ENCODE measurements at places on chromosomes 5 and 9.
A peak's percentile ranks its signal among the peaks of the same experiment; 100 is the strongest.

DNA sequence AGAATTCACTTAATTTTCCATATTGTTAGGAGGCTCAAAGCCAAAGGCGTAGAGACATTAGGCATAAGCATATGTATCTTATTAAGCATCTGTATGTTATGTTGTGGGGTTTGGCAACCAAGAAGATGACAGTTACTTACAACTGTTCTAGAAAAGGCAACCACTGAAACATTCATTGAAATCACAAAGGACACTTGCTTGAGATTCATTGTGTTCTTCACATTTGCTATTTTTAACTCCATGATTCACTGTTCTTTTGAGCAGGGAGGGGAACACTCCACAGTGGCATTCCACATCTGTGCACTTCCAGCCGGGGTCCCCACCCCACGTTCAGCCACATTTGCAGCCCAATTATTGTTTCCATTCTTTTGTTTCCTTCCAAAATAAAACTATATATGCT, 107.1 kb downstream of the PALM2AKAP2 start:
- peak; percentile 66 for DNase-seq

DNA sequence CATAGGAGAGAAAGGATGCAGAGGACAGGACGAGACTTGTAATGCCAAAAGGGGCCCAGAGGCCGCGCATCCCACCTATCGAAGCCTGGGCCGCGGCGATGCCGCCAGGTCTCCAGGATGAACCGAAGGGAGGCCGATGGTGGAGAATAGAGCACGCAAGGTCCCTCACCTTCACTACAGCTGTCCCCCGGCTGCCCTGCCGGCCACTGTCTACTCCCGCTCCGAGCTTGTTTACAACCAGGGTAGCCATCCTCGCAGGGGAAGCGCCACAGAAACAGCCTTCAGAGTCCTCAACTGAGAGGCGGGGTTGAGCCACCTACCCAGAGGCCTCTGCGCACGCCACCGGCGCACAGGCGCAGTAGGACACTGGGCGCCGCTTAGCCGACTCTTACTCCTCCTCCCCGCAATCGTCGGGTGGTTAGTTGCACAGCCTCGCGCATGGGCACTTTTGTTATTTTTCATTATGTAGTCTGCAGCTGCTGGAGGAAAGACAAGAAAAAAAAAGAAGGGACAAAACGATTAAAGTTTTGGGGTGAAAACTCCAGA, at the start of gene TRIM23:
Gene TRIM23, minus strand, starts transcription at position 309 of the 546 bp plus-strand sequence. Its CDS starts 59 bp downstream, at position 250.
- peak; percentile 76 for DNase-seq

DNA sequence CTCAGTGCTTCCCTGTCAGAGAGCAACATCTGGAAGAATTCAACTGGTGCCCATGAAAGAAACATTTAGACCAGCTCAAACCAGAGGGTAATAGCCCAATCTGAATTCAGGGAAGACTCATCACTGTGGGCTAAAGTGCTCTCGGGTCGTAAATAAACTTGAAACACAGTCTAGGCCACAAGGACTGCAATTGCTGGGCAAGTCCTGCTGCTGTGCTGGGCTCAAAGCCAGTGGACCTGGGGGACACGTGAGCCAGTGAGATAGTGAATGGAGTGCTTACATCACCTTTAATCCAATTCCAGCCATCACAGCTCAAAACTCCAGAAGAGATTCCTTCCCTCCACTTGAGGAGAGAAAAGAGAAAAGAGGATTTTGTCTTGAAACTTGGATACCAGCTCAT, 78.1 kb upstream of the DAP start:
- no peak for DNase-seq

DNA sequence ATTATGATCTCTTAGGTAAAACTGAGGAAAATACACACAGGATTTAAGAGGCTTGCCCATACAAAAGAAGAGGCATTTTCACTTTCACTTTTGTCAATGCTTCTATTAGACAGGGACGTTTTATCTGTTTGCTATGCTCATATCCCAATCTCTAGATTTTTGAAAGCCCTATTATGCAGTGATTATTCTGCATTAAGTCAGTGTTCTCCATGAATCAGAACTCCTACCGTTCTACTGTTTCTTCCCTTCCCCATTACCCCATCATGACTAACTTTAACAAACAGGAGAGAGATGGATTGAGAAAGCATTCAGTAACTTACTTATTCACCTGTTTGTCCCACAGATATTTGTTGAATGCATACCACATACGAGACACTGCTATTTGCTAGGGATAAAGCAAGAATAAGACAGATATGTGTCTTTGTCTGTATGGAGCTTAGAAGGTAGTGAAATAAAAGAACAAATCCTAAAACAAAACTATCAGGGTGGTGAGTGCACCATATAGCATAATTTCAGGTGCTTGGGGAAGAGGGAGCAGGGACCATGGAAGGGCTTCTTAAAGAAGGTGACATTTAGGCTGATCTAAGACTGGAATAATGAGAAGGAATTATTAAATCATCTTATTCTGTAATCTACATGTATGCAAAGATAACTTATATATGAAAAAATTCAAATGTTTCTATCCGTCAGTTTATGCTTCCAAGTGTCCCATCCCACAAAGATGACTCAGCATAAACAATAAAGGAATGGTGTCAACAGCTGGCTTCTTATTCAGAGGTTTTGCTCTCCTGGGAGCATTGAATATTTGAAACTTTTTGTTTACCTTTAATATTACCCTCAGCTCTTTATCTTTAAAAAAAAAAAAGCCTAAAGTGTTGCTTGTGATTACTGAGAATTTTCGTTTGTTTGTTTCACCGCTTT, 328.1 kb downstream of the HINT1 start:
- no peak for DNase-seq

- peak; percentile 21 for DNase-seq
These were observed 1062.6 kb downstream of the NR2F1-AS1 start for GRCh38 chr5:92518318-92518904.
